ENCODE measurements at places on chromosomes 11 and 22.

GRCh38 chr11:113377681-113378412 lies 9.7 kb upstream of the ANKK1 start:
- no peak for DNase-seq

DNA sequence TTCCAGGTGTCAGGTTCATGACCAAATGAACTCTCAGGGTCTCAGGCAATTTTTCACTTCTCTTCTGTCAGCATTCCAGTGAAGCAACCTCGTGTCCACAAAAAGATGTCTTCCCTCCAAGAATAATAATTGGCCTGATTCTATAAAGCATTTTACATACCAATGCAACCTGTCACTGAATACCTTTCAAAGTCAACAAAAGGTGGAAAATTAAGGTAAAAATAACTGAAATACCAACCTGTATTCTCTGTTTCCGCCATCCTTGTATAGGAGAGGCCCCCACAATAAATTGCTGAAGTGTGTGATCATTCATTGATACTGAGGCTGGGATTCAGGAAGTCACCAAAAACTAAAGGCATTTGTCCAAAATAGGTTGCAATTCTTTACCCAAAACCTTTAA lies 77.4 kb upstream of the TMEM45B start:
- no peak for DNase-seq

DNA sequence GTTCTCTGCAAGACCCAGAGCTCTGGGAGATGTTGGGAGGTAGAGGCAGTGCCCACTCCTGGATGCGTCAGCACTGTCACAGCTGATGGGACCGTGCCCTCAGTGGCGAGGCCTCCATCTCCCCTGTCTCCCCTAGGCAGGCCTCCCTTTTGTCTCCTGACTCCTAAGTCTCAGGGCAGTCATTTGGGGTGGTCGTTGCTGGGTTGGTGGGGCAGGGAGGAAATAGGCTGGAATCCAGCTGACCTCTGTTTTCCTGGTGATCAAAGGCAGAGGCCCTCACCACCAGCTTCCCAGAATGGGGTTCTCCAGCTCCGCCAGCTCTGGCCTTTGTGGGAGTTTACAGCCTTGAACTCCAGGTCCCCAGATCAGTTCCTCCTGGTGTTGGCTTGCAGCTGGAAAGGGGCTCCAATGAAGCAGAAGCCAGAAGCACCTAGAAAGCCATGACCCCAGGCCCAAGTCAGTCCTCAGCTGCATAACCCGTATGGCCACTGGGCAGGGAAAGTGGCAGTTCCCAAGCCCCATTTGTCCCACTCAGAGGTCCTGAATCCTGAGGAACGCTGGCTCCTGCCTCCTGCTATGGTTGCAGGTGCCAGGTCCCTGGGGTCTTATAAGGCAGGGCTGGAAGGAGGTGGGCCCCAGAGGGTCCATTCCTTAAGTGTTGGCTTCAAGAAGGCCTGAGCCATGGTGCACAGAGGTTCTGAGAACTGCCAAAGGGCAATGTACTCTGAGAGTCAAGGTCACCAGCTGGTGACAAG lies 7.3 kb upstream of the FXYD2 start:
- DNase-seq = no peak

- DNase-seq = no peak
These were observed 61.4 kb downstream of the SLC1A2 start for GRCh38 chr11:35357923-35358322.

DNA sequence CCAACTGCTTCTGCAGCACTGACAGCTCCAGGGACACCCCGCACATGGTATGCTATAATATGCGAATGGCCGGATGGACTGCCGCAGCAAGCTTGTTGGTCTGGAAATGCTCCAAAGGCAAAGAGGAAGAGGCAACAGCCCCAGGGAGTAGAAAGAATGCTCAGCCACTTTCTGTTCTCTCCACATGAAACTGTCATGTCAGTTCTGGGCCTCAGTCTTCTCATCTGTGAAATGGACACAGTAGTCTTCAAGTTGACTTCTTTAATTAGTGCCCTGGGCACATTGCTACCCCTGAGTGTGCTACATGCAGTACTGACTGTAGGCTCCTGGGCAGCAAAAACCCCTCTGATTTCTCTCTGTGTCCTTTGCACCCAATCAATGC lies 19.9 kb downstream of the IL10RA start:
- no peak for DNase-seq

GRCh38 chr11:67497656-67498291 lies 7.4 kb downstream of the PITPNM1 start:
- no peak for DNase-seq

DNA sequence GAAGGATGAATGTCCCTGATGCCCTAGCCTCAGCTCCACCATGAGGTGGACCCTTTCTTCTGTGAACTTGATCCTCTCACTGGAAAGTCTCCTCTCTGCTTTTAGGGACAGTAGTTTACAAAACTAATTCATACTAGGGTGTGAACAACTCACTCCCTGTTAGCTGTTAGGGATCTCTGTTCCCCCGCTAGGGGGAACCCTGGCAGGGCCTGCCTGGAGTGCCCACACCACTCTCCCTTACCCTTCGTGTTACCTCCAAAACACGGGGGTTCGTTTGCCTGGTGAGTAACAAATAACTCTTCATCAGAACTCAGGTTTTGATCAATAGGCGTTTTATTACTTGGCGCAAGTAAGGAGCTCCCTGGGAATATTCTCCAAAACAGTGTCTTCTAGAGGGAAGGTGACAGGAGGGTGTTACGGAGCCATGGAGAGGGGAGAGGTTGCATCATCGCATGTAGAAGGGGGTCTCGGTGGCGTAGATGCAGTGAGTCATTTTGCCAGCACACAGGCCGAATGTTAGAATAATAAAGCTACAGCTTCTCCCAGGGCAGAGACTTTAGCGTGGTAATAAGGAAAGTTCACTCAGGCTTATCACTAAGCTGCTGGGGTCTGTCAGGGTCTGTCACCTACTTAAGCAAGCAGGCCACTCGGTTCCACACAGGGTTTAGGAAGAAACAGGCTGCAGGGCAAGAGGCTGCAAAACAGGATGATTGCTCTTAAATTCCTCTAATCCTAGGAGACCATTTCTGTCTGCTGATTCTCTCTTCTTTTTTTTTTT lies 45.8 kb downstream of the C11orf96 start:
- no peak for DNase-seq

DNA sequence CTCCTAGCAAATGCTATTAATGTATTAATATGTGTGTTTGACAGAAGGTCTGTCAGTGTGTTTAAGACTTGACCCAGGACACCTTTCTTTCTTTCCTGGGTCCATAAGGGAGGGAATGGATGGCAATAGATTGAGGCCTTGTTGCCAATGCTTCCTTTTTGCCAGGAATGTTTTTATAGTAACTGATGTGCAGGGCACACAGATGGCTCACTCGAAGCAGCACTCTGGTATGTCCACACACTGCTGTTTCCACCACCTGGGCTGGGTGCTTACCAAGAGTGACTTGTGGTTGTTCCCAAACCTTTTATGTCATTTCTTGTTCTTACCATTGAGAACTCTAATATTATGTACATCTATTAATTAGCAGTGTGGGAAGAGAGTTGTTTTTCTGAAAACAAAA lies 396.9 kb upstream of the SYN3 start:
- DNase-seq = no peak

- DNase-seq = no peak
These were observed 339.7 kb downstream of the BRD1 start for GRCh38 chr22:49487950-49488349.

GRCh38 chr11:77402218-77402556 lies 71.7 kb downstream of the PAK1 start:
- DNase-seq = no peak

GRCh38 chr11:3014057-3014938 lies 22.2 kb upstream of the NAP1L4 start:
- no peak for DNase-seq

- DNase-seq = peak; percentile 74
These were observed 2.5 kb upstream of the SEPTIN3 start for GRCh38 chr22:41966607-41967240.

- DNase-seq = no peak
These were observed 24.8 kb downstream of the CTNND1 start for GRCh38 chr11:57786436-57786835.

DNA sequence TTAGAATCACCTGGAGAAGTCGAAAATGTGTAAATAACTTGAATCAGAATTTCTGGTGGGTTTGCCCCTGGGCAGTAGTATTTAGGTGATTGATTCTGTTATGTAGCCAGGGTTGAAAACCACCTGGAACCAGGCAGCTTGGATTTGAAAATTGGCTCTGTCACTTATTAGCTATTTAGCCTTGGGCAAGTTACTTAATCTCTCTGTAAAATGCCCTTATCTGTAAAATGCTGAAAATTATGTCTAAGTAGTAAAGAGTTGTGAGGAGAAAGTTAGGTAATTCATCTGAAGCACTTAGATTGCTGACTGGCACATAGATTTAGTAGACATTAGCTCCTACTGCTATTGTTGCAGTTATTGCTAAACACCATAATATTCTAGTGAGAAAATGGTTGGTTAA lies 49.3 kb downstream of the PPME1 start:
- DNase-seq = no peak

- no peak for DNase-seq
These were observed 51.7 kb downstream of the MCM5 start for GRCh38 chr22:35451592-35451991.

DNA sequence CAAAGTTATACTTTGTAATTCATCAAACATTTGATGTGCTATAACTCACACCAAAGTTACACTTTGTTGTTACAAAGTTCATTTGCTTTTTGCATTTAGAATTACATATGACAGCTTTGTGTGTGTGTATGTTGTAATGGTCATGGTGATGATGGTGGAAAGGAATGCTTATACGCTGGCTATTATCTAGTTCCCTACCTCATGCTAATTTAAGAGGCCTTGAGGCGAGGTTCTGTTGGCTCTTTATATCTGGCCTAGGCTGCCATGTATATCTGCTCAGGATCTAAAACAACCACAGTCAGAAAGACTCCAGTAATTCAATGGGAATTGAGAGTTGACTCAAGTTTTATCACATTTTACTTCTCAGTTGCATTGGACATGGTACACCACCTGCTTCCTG lies 123.4 kb downstream of the SLC17A6 start:
- DNase-seq = no peak

All from GM13976 (cell line).